Mammary epithelial cell (primary cell): ENCODE measurements at places on chromosomes 1 and 21. TPM values are rescaled to one million over a fixed set of nuclear protein-coding genes. Genes with fewer than 3 reads are reported as not detected.

LCE2A gene
- polyA plus RNA-seq = not detected

SHE gene
- polyA plus RNA-seq = not detected

KLHDC9 gene
- 1.7 TPM for polyA plus RNA-seq

KIAA0040 gene
- polyA plus RNA-seq = 87.6 TPM

GNPAT gene
- 23.0 TPM for polyA plus RNA-seq

TBX15 gene
- 0.01 TPM for polyA plus RNA-seq

PANK4 gene
- polyA plus RNA-seq = 14.9 TPM

TMEM200B gene
- 0.25 TPM for polyA plus RNA-seq

LCE3D gene
- polyA plus RNA-seq = 0.58 TPM

OXCT2 gene
- polyA plus RNA-seq = 0.27 TPM

HSD3B1 gene
- polyA plus RNA-seq = 0.07 TPM

HSD11B1 gene
- 0.65 TPM for polyA plus RNA-seq

ARTN gene
- polyA plus RNA-seq = 47.1 TPM

LCE3E gene
- 0.19 TPM for polyA plus RNA-seq

STIL gene
- 17.6 TPM for polyA plus RNA-seq

NKAIN1 gene
- polyA plus RNA-seq = 0.12 TPM

TMEM52 gene
- polyA plus RNA-seq = 1.3 TPM

LIPI gene
- not detected for polyA plus RNA-seq
